ENCODE measurements at places on chromosomes 7 and 10.
A peak's percentile ranks its signal among the peaks of the same experiment; 100 is the strongest.

- no peak for DNase-seq
Observed at GRCh38 chr7:95960706-95961244, 188.4 kb downstream of the DYNC1I1 start.

- DNase-seq: peak; percentile 7
Observed at GRCh38 chr10:92990615-92991014, 70.0 kb upstream of the CYP26C1 start.

DNA sequence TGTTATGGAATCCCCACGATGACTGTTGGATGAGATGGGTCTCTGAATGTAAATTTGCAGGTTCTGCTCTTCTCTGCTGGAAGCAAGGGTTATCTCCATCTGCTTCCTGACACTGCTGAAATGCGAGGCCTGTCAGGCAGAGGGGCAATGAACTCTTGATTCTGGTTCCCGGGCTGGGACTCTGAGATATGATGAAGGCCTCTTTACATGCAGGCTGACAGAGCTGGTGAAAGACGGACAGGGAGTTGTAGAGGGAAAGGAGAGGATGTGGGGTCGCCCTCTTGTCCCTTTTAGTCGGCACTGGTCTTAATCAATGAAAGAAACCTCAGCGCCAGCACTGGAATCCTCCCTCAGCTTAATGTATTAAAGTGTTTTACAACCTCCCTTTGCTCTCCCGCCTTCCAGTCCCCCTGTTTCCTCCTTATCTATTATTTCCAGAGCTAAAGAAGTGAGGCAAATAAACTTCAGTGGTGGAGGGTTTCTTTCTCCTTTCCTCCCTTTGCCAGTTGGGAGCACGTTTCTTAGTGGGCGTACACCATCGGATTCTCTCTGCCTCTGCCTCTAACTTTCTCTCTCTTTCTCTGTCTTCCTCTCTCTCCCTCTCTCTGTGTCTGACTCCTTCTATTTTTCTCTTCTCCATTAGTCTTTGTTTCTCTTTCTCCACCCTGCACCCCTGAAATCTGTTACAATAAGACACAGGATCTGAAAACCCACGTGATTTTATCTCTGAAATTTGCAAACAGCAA lies 145.6 kb downstream of the BAMBI start:
- DNase-seq: no peak

GRCh38 chr7:4642468-4643203 lies 39.5 kb upstream of the FOXK1 start:
- DNase-seq: no peak

- no peak for DNase-seq
Observed at GRCh38 chr7:137462074-137462715, 118.7 kb upstream of the PTN start.

DNA sequence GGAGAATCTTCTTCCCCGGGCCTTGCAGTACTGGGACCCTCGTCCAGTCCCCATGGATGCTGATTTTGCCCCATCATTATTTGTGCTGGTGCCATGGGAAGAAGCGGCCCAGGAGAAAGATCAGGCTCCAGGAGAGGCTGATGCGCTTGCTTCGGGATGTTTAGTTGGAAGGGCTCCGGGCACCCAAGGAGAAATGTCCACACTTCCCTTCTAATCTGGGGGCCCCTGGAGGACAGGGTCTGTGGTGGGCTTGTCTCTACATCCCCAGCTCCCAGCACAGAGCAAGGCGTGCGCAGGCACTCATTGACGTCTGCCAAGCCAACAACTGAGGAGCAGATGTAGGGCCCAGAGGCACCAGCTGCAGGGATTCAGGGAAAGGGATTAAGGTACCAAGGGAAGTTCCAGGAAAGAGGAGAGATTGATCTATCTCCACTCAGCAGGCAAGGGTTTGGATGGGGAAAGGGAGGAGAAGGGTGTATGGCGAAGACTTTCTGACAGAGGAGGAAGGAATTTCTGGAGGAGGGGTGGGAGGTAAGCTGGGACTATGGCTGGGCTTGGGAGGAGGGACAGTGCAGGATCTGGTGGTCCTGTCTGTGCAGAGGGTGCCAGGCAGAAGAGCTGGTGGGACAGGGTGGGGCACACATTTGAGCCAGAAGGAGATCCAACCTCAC lies 38.7 kb upstream of the LEP start:
- DNase-seq: no peak

DNA sequence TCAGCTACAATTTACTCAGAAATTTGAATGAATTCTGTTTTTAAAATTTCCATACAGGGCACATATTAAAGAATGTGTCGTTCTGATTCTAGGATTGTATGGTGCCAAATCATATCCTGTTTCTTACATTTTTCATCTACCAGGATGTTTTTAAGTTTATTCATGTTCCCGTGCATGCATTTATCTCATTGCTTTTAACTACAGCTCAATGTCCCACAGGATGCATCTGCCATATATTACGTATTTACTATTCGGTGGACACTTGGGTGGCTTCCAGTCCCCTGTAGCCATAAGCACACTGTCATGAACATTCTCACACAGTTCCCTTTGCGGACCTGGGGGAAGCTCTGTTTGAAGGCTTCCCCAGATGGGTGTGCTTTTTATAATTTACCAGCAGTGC lies 122.3 kb downstream of the CCDC71L start:
- no peak for DNase-seq

DNA sequence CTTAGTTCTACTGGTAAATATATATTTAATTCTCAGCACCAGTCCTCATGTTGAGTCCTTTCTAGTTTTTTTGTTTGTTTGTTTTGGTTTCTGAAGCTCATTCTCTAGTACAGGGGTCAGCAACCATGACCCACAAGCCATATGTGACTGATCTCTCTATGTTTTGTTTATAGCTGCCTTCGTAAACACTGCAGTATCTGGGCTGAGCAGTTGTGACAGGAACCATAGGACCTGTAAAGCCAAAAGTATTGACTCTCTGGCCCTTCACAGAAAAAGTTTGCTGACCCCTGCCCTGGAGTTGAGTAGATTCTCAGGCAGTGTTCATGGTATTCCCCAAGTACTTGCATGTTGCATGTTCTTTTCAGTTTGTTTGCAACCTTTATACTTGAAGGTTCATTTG lies 20.8 kb downstream of the NET1 start:
- no peak for DNase-seq
